Epithelial cell of prostate (primary cell): ENCODE measurements at places on chromosomes 1 and 21.
A peak's percentile ranks its signal among the peaks of the same experiment; 100 is the strongest.

DNA sequence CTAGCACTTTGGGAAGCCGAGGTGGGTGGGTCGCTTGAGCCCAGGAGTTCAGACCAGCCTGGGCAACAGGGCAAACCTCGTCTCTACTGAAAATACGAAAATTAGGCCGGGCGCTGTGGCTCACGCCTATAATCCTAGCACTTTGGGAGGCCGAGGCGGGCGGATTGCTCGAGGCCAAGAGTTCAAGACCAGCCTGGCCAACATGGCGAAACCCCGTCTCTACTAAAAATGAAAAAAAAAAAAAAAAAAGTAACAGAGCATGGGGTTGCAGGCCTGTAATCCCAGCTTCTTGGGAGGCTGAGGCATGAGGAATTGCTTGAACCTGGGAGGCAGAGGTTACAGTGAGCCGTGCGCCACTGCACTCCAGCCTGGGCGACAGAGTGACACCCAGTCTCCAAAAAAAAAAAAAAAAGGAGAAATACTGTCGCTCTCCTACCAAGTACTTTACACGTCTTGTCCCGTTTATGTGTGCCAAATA is 724 bp upstream of the NEK2 start:
- DNase-seq, result no peak

DNA sequence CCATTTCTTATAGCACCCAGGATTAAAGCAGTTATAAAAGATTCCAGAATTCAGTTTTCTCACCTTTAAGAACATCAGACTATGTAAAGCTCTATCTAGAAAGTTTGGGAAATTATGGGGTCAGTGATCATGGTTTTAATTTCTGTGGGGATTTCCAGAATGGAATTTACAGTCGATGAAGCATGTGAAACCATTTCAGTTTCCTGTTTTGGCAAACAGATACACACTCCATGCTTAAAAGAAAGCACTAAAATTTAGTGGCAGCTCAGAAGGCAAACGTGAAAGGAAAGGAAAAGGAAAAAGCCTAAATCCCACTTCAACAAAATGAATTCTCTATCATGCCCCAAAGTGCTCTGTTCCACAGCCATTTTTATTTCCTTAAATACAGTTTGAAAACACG is 60.4 kb downstream of the FYB2 start:
- no peak for DNase-seq

- no peak for DNase-seq
These were observed 1.3 kb upstream of the FGGY start for GRCh38 chr1:59295618-59296017.

- no peak for DNase-seq
These were observed 723.0 kb downstream of the PTPRU start for GRCh38 chr1:29959356-29959755.

DNA sequence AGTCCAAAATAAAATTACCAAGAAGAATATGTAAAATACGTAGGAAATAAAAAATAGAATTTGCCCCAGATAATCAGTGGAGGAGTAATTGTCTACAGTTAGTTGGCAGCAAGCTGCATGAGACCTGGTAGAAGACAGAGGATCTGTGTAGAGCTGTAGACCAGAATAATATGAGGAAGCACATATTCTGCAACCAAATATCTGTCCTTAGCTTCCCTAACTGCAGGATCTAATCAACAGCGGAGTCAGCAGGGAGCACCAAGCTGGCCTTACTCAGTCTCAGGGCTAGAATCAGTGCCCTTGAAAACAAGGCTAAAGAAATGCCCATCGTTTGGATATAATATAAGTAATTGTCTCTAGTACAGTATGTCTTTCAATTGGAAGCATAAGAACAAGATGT is 6.1 kb upstream of the GCSAML start:
- DNase-seq, result no peak

- peak; percentile 1 for DNase-seq
These were observed 215.5 kb upstream of the USP25 start for GRCh38 chr21:15514073-15514946.

DNA sequence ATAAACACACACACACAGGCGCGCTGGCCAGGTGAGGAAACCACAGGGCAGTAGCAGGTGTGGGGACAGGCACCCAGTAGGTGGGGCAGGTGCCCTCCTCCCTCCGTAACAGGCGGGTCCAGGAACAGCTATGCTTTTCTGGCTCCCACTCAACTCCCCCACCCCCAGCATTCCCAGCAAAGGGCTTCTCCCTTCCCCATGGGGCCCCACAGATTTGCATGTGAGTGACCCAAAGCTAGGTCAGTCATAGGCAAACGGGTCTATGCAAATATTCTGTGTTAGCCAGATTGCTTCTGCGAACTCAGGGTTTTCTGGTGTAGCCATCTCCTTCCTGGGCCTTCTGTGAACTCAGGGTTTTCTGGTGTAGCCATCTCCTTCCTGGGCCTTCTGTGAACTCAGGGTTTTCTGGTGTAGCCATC is 114.2 kb downstream of the SIK1 start:
- DNase-seq, result no peak

DNA sequence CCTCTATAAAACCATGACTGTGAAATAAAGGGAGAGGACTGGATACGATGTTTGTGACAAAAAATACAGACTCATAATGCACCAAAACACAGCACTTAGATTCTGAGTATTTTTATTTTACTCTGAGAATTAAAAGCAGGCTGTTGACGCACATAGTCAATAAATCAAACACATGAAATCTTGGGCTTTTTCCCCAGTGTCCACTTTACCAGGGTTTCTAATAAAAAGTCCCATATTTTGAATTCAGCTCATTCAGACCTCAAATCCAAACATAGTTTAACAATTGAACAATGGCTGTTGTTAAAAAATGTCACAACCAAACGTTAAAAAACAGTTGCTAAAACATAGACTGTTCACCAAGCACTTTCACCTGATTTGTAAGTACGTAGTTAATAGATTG is 553.4 kb downstream of the LTN1 start:
- DNase-seq, result no peak

DNA sequence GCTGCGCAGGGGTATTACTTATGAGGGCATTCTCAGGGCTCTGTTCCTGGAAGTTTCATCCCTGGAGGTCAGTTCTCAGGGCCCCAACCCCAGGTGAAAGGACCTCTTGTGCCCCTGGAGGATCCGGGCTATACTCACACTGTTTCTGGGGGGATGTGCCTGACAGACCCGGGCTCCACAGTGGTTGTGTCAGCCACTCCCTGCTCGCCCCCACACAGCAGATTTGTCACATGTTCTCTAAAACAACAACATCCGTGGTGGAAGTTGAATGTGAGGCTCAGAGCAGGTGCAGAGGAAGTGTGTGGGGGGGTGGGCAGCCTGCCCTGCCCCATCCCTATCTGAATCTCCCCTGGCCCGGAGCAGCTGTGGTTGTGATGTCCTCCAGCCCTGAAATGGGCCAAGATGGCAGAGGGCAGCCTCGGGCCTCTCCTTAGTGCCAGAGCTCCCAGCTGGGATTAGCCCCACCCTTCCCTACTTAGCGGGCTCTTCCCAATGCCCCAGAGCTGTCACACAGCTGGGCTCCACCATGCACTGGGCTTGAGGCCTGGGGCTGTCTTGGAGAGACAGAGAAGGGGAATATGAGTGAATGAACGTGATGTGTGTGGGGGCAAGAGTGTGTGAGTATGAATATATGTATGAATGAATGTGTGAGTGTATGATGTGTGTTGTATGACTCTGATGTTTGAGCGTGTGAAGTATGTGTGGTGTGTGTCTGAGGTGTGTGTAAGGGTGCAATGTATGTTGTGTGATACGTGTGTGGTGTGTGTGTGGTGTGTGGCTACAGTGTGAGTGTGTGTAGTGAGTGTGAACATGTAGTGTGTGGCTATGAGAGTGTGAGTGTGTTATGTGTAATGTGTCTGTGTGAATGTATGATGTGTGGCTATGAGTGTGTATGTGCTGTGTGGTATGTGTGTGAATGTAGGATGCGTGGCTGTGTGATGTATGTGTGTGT is 1.5 kb upstream of the FCMR start:
- DNase-seq, result no peak

- DNase-seq, result no peak
These were observed 21.0 kb upstream of the TDRD10 start for GRCh38 chr1:154481053-154481452.

- no peak for DNase-seq
These were observed 165.7 kb downstream of the SLC45A1 start for GRCh38 chr1:8483586-8483985.

- peak; percentile 81 for DNase-seq
These were observed 184.7 kb upstream of the CACYBP start for GRCh38 chr1:174815036-174815435.

DNA sequence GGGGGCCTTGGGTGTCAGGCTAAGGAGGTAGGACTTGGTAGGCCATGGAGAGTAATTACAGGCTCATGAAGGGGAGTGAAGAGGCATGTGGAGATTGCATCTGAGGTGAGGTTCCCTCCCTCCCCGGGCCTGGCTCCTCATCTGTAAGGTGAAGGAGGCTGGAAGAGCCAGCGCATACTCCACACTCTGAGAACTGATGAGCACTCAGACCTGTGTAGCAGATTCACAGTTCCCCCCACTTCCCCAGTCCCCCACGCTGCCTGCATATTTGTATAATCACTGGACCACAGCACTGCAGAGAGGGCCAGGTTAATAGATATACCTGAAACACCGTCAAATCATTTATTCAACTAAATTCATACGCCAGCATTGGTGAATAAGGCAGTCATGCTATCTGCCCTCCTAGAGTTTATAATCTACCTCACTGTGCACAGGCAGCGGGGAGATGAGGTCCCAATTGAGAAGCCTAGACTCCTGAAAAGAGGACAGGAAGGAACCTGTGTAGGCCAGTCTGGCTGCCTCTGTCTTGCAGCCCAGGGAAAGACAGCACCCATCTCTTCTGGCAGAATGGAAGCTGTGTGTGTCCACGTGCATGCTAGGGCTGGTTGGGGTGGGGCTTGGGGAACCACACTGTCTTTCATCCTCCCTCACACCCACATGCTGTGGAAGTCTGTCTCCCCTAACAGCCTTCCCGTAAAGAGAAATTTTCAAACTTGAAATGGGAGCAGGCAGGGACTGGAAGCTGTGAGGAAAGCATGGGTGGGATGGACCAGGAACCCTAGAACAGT is 110.6 kb upstream of the ATP1A1 start:
- DNase-seq, result no peak

DNA sequence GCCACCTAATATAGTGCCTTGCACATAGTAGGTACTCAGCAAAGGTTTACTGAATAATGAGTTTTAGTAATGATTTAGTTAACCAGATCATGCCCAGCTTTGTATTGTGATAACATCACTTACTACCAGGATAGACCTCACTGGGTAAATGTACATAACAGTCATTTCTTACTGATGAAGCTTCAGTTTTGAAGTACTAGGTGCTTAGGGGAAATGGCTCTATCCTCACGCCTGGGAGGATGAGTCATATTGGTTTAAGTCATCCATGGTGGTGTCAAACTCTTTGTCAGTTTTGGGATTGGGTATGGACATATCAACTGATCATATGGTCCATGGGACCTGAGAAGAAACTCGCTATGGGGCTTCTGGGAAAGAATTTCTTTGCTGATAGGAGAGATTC is 90.6 kb upstream of the USP24 start:
- peak; percentile 31 for DNase-seq

DNA sequence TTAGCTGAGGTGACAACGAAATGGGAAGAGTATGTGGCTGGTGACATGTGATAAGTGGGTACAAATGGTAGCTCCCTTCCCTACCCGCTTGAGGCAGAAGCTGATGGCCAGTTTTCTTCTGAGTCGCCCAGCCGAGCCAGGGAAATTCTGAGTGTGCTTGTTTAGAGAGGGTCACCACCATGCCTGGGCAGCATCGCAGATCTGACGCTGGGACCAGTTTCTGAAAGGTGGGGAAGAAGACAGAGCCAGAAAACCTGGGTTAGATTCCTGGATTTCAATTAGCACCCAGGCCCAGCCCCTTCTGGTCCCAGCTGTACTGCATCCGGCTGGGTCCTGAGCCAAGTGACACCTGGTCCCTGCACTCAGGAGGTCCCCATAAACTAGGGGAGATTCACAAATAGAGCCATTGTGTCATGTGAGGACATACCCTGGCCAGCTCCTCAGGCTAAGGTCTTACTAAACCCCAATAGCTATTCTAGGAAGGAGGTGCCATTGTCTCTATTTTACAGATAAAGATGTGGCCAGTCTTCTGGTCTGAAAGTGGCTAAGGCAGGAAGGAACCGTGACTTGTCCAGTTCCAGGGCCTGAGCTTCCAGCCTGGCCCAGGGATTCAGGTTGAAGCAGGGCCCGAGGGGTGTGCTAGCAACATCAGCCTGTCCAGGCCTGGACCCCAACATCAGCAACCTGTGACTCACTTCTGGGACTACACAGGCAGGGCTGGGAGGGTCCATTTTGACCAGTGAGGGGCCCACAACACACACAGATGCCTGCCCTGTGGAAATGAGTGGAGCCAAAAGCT is 1.7 kb upstream of the TMEM61 start:
- DNase-seq, result no peak

- no peak for DNase-seq
These were observed at the start of gene CD84 for GRCh38 chr1:160579216-160579701. Gene CD84 (minus strand): TSS chr1:160579496. CDS start chr1:160579437, 59 bp downstream.

GRCh38 chr1:201511396-201511940 is 4.5 kb upstream of the CSRP1 start:
- DNase-seq, result no peak

DNA sequence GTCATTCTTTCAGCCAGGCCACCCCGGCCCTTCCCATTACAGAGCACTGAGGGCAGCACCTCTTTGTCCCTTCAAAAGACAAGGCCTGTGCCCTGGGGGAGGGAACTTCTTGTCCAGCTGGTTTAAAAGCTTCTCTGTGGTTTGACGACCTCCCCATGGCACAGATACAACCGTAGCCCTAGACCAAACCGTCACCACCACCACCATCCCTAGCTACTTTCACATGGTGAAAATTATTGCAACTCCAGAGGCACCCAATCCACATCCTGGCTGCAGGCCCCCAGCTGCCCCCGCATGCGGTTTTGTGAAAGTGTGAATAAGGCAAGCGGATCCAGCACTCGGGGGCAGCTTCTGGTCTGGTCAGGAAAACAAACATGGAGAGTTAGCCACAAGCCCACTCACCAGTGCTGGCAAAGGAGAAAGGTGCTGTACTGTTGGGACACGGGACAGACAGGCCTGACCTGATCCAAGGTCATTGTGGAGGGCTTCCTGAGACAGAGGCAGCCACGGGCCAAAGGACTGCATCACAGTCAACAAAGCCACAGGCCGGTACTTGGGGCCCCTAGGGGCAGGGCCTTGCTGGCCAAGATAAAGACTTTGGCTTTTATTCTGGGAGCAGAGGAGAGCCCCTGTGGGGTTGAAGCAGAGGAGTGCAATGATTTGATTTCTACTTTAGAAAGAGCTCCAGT is 31.2 kb downstream of the CDCA8 start:
- no peak for DNase-seq

GRCh38 chr1:31099293-31100032 is 33.9 kb upstream of the PUM1 start:
- DNase-seq, result no peak

- no peak for DNase-seq
These were observed 5.4 kb upstream of the LAMC2 start for GRCh38 chr1:183180634-183181056.

GRCh38 chr21:26918323-26919079 is 48.4 kb downstream of the ADAMTS5 start:
- DNase-seq, result no peak
